ENCODE measurements at places on chromosomes 1 and 21. TPM values are rescaled to one million over a fixed set of nuclear protein-coding genes. Genes with fewer than 3 reads are reported as not detected.

GRCh38 chr1:8423269-8423691 is 105.4 kb downstream of the SLC45A1 start:
- DNase-seq, result peak; percentile 34
- H3K27me3 ChIP-seq, result no peaks in the 10 kb centered on the region
- H3K4me3 ChIP-seq, result peak overlapping the region; percentile 68
- peak overlapping the region; percentile 94 for H3K27ac ChIP-seq
- peaks cover 52% of the 10 kb centered on the region for H3K4me1 ChIP-seq

- no peak overlapping the region for H3K4me3 ChIP-seq
- DNase-seq, result peak; percentile 27
- peak overlapping the region; percentile 84 for H3K27ac ChIP-seq
- H3K27me3 ChIP-seq, result no peaks in the 10 kb centered on the region
These were observed 2.7 kb downstream of the HIVEP3 start for GRCh38 chr1:41915786-41916571.

DNA sequence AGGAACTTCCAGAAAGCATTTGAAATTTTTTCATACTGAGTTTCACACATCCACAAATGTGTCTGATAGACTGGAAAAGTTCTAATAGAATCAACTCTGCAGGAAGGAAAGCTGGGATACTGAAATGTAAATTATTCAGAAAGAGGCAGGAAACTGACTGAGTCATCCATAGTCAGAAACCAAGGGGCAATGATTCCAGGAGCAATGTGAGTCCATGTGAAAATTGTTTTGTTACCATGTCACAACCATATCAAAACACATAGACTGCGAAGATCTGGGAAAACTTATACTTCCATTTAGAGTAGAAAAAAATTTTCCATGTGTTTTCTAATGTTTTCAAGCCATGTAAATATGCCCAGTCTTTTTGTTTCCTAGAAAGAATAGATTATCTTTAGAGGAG is 142.3 kb upstream of the TMPRSS15 start:
- no peak overlapping the region for H3K4me3 ChIP-seq
- no peak overlapping the region for H3K27ac ChIP-seq
- no peaks in the 10 kb centered on the region for H3K4me1 ChIP-seq
- H3K36me3 ChIP-seq, result no peaks in the 10 kb centered on the region
- no peaks in the 10 kb centered on the region for H3K27me3 ChIP-seq

MRPL24 gene
- 104 TPM for total RNA-seq

DNA sequence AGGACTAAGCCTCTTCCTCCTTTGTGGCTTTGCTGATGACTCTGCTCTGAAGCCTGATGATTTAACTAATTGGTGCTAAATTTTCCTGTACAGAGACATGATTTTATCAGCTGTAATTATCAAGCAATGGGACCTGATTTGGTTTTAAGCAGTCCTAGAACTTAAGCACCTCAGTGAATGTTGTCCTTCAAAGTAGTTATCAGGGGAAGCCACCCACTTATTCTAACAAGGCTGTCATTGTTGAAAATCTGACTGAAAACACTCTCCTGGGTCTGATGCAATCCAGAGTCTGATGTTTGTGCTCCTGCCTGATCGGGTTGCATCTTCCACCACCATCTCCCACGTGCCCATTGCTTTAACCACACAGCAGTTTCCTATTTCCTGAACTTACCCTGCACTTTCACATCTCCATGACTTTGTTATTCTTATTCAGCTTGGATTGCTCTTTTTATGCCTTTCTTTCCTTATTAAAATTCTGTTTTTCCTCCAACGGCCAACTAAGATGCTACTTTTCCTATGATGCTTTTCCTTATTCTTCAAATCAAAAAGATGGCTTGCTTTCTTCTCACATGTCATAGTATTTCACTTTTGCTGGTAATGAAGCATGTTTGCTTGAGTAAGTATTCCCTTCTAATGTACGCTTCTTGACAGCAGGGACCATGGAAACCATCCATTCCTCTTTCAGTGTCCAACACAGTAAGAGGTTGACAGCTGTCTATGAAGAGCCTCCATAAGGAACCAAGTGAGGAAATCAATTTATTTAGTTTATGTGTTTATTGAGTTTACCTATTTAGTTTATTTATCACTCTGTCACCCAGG is 55.0 kb downstream of the S1PR1 start:
- no peak overlapping the region for H3K4me3 ChIP-seq
- H3K36me3 ChIP-seq, result no peaks in the 10 kb centered on the region
- no peak overlapping the region for H3K27ac ChIP-seq
- H3K27me3 ChIP-seq, result no peaks in the 10 kb centered on the region
- DNase-seq, result peak; percentile 4

DNA sequence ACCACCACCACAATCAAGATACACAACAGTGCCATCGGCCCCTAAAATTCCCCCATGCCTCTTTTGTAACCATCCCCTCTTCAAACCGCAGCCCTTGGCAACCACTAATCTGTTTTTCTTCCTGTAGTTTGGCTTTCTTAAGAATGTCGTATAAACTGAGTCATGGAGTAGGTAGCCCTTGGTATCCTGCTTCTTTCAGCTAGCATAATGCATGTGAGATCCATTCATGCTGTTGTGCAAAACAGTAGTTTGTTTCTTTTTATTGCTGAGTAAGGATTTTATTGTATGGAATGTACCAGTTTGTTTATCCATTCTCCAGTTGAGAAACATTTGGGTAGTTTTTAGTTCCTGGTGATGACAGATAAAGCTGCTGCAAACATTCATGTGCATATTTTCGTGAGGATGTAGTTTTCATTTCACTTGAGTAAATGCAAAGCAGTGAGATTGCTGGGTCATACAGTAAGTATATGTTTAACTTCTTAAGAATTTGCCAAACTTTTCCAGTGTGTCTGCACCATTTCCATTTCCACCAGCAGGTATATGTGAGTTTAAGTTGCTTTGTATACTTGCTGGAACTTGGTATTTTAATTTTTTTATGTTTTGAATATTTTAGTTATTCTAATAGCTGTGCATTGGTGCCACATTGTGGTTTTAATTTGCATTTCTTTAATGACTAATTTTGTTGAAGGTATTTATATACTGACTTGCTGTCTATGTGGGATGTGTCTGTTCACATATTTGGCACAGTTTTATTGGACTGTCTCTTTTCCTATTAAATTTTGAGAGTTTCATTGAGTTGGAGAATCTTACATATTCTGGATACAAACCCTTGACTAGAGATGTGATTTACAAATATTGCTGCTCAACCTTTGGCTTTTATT is 148.4 kb upstream of the MAP1LC3C start:
- H3K36me3 ChIP-seq, result no peaks in the 10 kb centered on the region
- H3K4me3 ChIP-seq, result no peak overlapping the region
- no peak for DNase-seq
- H3K27me3 ChIP-seq, result no peaks in the 10 kb centered on the region

DNA sequence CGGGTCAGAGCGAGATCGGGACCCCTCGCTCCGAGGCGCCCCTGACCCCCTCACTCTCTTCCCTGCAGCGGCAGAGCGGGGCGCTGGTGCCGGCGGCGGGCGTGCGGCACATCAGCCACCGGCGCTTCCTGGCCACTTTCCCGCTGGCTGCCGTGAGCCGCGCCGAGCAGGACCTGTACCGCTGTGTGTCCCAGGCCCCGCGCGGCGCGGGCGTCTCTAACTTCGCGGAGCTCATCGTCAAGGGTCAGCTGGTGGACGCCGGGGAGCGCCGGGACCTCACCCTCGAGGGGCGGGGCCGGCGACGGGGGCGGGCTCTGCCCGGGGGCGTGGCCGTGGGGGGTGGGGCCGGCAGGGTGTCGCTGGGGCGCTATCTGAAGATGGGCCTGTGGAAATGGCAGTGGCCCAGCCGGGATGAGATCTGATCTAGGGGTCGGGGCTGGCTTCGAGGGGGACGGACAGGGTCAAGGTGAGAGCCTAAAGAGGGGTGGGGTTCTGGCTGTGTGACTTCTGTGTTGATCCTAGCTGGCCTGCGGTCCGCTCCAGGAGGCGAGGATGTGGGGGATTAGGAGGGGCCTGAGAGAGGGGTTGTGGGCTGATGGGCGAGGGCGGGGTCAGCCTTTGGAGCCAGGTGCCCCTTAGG is 23.6 kb downstream of the PTPRU start:
- no peak overlapping the region for H3K27ac ChIP-seq
- peaks cover 8% of the 10 kb centered on the region for H3K4me1 ChIP-seq
- peak overlapping the region; percentile 55 for H3K4me3 ChIP-seq
- no peaks in the 10 kb centered on the region for H3K36me3 ChIP-seq
- DNase-seq, result peak; percentile 32
- H3K27me3 ChIP-seq, result no peaks in the 10 kb centered on the region

- DNase-seq, result no peak
- H3K4me1 ChIP-seq, result no peaks in the 10 kb centered on the region
- no peak overlapping the region for H3K4me3 ChIP-seq
- H3K27ac ChIP-seq, result no peak overlapping the region
These were observed 48.5 kb downstream of the RWDD3 start for GRCh38 chr1:95282518-95282895.

OXCT2 gene
- not detected for total RNA-seq

DNA sequence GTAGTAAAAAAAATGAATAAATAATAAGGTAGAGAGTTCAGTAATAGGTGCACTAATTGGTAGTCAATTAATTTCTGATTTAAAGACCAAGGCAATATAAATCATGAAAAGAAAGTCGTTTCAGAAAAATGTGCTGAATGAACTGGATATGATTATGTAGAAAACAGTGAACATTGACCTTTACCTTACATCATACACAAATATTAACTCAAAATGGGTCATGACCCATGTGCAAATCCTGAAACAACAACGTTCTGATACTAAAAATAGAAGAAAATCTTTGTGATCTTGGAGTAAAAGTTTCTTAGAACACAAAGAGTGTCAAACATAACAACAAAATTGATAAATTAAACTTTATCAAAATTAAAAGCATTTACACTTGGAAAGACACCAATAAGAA is 39.1 kb downstream of the COL11A1 start:
- DNase-seq, result no peak
- no peaks in the 10 kb centered on the region for H3K36me3 ChIP-seq
- no peak overlapping the region for H3K27ac ChIP-seq
- H3K4me3 ChIP-seq, result no peak overlapping the region

IL19 gene
- total RNA-seq, result not detected

DNA sequence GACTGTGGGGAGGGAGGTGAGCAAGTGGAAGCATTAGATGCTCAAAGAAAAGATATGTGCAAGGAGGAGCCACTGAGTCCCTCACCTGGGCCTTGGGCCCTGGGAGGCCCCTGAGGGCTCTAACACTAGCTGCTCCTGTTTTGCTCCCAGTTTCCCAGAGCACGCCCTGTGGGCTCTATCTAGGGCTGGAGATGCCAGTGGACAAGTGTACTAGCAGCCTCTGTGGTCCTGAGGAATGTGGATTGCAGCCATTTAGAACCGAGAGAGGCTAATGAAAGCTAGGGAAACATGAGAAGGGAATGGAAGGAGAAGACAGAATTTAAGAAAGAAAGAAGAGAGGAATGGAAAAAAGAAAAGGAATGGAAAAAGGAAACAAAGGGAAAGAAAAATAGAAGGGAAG is 10.0 kb upstream of the TBX15 start:
- peaks cover 7% of the 10 kb centered on the region for H3K4me1 ChIP-seq
- H3K4me3 ChIP-seq, result no peak overlapping the region
- no peaks in the 10 kb centered on the region for H3K36me3 ChIP-seq
- no peak for DNase-seq

- no peaks in the 10 kb centered on the region for H3K27me3 ChIP-seq
- no peaks in the 10 kb centered on the region for H3K36me3 ChIP-seq
- H3K27ac ChIP-seq, result no peak overlapping the region
- no peak overlapping the region for H3K4me3 ChIP-seq
- no peaks in the 10 kb centered on the region for H3K4me1 ChIP-seq
These were observed 550.9 kb downstream of the SMYD3 start for GRCh38 chr1:245956225-245956624.

GRCh38 chr1:10339815-10340214 is 59.0 kb upstream of the PGD start:
- DNase-seq, result no peak
- H3K27me3 ChIP-seq, result no peaks in the 10 kb centered on the region
- no peak overlapping the region for H3K27ac ChIP-seq
- peaks cover 79% of the 10 kb centered on the region for H3K36me3 ChIP-seq
- H3K4me1 ChIP-seq, result no peaks in the 10 kb centered on the region
- no peak overlapping the region for H3K4me3 ChIP-seq

HES3 gene
- total RNA-seq, result not detected

DNA sequence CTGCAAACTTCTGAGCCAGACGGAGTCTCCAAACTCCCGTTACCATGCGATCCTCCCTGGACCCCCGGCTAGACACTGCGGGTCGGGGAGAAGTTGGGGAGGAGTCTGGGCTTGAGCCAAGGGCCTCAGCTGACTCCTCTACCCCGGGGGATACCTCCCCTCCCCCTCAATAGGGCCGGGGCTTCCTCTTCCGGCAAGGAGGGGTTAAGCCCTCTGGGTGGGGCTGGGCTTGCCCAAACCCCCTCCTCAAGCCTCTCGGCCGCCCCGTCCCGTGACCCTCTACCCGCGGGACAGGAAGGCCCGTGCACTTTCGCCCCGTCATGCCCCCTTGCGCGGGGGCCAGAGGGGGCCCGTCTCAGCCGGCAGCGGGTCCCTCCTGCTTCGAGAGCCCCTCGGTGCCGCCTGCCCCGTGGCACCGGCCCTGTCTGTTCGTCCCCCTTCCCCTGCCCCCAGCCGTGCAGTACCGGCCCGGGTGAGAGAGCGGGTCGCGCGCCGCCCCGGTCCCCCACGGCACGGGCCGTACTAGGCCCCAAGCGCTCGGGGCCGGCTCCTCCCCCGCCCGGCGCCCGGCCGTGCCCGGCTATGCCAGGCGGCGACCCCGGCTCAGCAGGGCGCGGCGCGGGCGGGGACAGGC is 652 bp downstream of the ARL8A start:
- no peaks in the 10 kb centered on the region for H3K27me3 ChIP-seq
- H3K27ac ChIP-seq, result peak overlapping the region; percentile 86
- H3K36me3 ChIP-seq, result no peaks in the 10 kb centered on the region
- H3K4me1 ChIP-seq, result peaks cover 31% of the 10 kb centered on the region
- H3K4me3 ChIP-seq, result peak overlapping the region; percentile 65
- no peak for DNase-seq
